ENCODE measurements at places on chromosomes 1 and 21.

- no peak for DNase-seq
Observed at GRCh38 chr1:202189918-202190715, 3.5 kb upstream of the LGR6 start.

GRCh38 chr21:34072145-34073031 lies 990 bp upstream of the MRPS6 start:
- DNase-seq: no peak

- DNase-seq: no peak
Observed at GRCh38 chr1:43277116-43277876, 7.5 kb downstream of the TMEM125 start.

GRCh38 chr1:9112961-9113880 lies 15.7 kb downstream of the GPR157 start:
- DNase-seq: no peak

GRCh38 chr1:174550296-174550695 lies 102.5 kb downstream of the GPR52 start:
- DNase-seq: no peak

GRCh38 chr1:94707321-94708298 lies 112.5 kb upstream of the SLC44A3 start:
- DNase-seq: no peak

- no peak for DNase-seq
Observed at GRCh38 chr1:47402591-47402990, 13.5 kb upstream of the FOXE3 start.

- DNase-seq: no peak
Observed at GRCh38 chr1:116948046-116948445, 38.3 kb downstream of the PTGFRN start.

- no peak for DNase-seq
Observed at GRCh38 chr1:201655243-201655642, 116.3 kb downstream of the NAV1 start.

DNA sequence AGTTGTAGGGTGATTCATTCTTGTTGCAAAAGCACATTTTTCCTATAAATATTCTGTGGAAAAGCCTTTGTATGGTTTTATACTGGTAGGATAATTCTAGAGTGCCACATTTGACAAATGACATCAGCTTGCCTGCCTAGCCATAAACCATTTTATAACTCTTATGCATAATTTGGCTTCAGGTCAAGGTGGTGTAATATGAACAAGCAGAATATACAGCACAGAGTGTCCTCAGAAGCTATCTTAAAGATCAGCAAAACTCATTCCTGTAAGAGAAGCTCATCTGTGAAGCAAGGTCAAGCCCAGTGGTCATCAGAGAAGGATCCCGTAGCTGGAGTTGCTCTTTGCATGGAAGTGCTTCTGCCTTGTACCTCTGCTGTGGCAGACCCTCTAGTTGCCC lies 24.0 kb upstream of the C1orf21 start:
- no peak for DNase-seq

DNA sequence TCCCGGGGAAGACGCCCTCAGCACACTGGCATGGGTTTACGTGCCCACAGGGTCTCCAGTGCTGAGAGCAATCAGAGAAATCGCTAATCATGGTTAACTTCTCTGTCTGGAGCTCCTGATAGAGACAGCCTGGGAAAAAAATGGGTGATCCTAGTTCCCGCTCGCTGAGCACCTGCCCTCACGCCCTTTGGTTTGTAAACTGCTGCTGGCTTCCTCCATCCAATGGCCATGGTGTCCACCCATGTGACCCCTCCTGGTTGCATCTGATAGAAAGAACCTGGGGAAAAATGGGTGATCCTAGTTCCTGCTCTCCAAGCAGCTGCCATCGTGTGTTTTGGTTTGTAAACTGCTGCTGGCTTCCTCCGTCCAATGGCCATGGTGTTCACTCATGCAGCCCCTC lies 402.2 kb downstream of the PRDM2 start:
- DNase-seq: no peak

DNA sequence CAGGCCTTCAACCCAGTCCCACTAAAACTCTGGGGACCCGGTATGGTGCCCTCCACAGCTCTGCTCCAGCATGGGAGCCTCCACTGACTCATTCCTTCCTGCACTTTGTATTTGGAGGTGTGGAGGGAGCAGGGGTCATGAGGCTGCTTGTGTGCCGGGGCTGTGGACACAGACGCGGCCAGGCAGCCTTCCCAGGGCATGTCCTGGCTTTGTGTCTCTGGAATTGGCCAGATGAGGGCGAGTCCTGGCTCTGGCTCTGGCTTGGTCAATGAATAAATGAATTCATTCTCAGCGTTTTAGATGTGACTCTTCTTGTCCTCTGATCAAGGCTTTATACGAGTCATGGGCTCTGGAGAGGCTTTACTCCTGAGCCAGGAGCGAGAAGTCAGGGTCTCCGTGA lies 19.1 kb downstream of the AJAP1 start:
- no peak for DNase-seq

- DNase-seq: no peak
Observed at GRCh38 chr1:228198977-228199590, 8.8 kb upstream of the OBSCN start.

DNA sequence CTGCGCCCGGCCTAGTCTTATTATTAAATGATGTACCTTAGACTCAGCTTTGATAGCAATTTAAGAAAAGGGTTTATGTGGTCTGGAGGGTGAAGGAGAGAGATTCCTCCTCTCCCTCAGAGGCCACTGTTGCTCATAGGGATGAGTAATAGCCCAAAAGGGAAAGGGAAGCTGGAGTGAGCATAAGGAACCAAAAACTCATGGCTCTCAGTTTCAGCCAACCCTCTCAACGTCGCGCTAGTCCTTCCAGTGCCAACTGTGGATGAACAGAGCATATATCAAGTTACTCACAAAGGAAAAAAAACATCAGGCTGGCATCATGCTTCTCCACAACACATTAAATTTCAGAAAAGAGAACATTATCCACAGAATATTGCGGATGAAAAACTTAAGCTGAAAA lies 8.3 kb upstream of the GPR89B start:
- no peak for DNase-seq

DNA sequence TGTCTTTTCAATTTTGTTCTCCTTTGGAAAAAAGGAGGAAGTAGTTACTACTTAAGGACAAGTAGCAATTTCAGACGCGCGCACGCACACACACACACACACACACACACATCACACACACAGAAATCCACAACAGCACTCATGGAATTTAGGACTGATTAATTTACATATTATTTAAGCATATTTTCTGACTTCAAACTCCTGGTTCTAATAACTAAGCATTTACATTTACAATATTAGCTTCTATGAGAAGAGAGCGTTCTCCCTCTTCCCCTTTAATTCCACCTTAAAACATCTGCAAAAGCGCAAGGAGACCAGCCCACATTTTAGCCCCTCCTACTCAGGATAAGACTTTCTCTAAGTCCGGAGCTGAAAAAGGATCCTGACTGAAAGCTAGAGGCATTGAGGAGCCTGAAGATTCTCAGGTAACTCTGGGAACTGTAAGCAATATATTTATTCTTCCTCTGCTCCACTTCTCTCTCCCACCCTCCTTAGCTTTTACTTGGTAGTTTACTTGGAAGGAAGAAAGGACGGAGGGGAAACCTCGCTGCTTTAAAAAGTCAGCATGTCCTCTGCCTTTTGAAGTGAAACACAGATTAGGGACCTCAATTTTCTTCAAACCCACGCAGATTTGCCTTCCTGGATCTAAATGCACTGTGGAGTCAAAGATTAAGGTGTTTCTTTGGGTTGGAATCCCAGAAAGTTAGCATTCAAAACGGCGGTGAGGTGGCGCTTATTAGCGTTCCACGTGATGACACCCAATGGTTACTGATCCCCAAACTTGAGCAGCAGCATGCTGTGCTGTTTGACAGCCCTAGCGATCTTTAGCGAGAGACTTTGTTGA lies at the start of gene PLA2G4A:
Gene PLA2G4A (plus strand): TSS at position 339 of the 844 bp plus-strand sequence. CDS start 25,406 bp downstream, outside the sequence.
- DNase-seq: peak; percentile 43

- DNase-seq: no peak
Observed at GRCh38 chr1:204143276-204144041, 8.4 kb downstream of the ETNK2 start.

GRCh38 chr1:117658676-117659075 lies 52.8 kb downstream of the TENT5C start:
- no peak for DNase-seq

- no peak for DNase-seq
Observed at GRCh38 chr1:19737104-19737825, 62.5 kb downstream of the TMCO4 start.

DNA sequence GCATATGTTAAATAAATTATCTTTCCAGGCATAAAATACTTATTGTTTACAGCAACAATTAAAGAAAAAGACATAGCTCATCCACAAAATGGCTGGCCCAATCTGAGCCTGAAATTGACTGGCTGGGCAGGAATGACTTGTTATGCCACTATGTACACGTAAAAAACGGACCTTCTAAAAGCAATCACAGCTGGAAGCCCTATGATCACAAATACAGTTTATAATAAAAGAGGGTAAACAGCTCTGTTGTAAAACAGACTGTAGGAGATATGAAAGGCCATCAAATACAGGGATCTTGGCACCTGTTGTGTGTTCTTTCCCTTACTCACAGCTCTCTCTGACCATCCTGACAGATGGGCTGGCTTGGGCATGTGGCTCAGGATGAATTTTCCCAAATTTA lies 70.5 kb upstream of the DMRTA2 start:
- DNase-seq: no peak

DNA sequence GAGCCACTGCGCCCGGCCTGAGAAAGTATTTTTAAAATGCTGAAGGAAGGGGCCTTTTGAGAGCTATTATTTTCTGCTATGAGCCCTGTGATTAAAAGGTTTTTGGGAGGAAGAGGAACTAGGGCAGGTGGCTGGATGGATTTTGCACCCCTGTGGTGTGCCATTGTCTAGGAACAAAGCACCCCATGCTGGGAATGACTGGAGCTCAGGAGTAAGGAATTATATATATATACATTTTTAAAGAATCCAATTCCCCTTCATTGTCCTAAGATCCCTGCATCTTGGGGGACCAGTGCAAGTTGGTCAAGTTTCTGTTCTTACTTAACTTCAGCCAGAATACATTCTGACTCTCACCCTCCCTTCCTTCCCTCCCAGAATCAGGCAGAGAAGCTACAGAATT lies 91.6 kb downstream of the ZNF648 start:
- no peak for DNase-seq

- DNase-seq: no peak
Observed at GRCh38 chr1:226207048-226207447, 16.4 kb upstream of the MIXL1 start.

GRCh38 chr1:25615563-25616094 lies 962 bp upstream of the MAN1C1 start:
- no peak for DNase-seq

- no peak for DNase-seq
Observed at GRCh38 chr1:11498956-11499594, 20.1 kb downstream of the DISP3 start.

DNA sequence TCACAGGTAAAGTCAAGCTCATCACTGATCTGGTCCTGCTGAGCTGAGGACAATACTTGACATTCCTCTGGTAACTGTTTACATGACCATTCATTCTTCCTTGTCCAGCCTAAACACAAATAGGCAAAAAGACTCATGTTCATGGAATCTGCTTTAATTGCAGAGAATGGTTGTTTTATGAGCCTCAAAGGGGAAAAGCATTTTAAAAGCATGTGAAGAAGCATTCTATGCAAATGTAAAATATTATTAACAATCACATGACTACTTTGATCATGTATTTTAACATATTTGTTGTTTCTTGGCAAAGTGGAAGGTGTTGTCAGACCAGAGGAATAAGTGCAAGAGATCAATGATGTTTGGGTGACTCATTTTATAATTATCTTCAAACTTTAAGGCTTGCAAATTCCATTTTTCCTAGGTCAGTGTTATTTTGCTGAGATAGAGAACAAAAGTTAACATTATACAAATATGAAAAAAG lies 133.7 kb downstream of the RUNX1 start:
- no peak for DNase-seq

- no peak for DNase-seq
Observed at GRCh38 chr21:41147096-41147978, 20.6 kb upstream of the BACE2 start.

DNA sequence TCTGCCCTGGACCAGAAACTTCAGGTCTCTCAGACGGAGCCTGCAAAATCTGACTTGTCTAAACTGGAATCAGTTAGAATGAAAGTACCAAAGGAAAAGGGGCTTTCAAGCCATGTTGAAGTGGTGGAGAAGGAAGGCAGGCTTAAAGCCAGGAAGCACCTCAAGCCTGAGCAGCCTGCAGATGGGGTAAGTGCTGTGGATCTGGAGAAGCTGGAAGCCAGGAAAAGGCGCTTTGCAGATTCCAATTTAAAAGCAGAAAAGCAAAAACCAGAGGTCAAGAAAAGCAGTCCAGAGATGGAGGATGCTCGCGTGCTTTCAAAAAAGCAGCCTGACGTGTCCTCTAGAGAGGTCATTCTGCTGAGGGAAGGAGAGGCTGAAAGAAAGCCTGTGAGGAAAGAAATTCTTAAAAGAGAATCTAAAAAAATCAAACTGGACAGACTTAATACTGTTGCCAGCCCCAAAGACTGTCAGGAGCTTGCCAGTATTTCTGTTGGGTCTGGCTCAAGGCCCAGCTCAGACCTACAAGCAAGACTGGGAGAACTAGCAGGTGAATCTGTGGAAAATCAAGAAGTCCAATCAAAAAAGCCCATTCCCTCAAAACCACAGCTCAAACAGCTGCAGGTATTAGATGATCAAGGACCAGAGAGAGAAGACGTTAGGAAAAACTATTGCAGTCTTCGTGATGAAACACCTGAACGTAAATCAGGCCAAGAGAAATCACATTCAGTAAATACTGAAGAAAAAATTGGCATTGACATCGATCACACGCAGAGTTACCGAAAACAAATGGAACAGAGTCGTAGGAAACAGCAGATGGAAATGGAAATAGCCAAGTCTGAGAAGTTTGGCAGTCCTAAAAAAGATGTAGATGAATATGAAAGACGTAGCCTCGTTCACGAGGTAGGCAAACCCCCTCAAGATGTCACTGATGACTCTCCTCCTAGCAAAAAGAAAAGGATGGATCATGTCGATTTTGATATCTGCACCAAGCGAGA lies 46.6 kb downstream of the ZBTB17 start:
- DNase-seq: no peak

DNA sequence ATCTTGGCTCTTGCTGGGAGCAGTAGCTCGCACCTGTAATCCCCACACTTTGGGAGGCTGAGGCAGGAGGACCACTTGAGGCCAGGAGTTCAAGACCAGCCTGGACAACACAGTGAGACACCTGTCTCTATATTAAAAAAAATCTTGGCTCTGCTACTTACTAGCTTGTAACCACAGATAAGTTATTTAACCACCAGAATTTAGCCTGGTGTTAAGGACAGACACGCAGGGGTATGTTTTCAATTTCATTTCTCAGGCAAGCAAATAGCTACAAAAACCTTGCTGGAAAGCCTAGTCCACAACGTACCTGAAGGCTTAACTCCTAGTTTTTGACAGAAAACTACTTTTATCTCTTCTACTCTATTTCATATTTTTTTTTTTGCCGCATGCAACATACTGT lies 24.8 kb upstream of the GFI1 start:
- no peak for DNase-seq

- no peak for DNase-seq
Observed at GRCh38 chr1:26959270-26959669, 998 bp downstream of the KDF1 start.

DNA sequence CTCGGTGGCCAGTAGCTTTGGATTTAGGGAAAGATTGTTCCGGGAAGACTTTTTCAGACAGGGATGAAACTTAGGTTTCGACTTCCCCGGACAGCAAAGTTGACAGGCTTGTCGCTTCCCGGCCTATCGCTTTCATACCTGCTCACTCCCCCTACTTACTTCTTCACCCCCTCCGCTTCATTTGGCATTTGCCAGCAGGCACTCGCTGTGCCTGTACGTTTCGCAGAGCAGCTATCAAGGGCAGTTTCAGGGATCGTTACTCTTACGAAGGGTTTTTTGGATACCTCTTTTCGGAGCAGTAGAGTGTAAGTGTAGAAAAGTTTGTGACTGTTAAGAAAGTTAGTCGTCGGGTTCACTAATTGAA lies 393 bp downstream of the BLZF1 start:
- peak; percentile 37 for DNase-seq

All from D341Med (cell line).